ENCODE measurements at places on chromosomes 7 and 10.

GRCh38 chr10:78451592-78451991 is 417.9 kb downstream of the RPS24 start:
- no peak for DNase-seq

DNA sequence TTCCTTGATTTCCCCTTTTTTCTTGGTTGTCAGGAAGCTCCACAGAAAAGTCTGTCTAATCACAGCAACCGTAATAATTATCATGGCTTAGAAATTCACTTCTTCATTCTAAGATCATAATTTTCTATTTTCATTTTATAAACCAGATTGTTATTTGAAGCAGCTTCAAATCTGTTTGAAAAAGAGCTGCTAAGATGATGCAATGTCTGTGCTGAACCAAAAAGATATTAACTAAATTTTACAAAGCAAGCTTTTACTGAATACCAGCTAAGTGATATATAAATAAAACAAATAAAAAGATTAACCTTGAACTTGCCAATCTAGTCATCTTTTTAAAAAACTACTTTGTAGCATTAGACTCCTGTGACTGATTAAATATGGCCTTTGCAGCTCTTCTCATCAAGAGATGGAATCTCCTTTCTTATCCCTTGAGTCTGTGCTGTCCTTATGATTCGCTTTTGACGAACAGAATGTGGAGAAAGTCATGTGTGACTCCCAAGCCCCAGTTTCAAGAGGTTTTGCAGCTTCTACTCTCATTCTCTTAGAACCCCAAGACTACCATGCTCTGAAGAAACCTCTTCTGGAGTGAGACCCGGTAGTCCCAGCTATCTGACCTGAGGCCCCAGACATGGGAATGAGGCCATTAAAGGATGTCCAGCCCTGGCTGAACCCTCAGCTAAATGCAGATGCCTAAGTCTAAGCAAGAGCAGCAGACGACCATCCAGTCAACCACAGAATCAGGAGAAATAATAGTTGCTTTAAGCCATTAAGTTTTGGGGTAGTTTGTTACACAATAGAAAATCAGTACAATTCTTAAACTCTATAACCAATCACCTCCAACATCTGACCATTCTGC is 14.4 kb downstream of the NAMPT start:
- DNase-seq = no peak

- no peak for DNase-seq
Observed at GRCh38 chr10:58143944-58144343, 123.8 kb downstream of the IPMK start.

GRCh38 chr10:30389543-30389942 is 40.5 kb upstream of the MTPAP start:
- no peak for DNase-seq

DNA sequence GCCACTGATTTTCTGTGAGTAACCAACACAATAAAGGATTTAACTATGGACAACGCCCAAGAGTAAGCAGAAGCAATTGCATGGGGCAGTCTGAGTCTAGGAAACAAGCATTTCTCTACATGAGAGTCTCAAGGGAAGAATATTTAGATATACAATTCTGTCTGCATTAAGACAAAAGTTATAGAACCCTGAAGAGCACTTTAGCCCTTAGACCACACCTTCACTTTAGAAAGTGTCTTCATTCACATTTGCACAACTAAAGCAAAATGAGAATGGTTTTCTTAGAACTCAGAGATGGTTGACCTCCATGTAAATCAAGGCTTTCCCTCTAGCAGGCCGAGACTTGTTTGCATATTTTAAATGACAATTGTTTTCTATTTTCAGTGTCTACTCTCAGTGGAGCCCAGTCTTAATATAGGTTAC is 25.5 kb upstream of the TRIM24 start:
- DNase-seq = no peak

DNA sequence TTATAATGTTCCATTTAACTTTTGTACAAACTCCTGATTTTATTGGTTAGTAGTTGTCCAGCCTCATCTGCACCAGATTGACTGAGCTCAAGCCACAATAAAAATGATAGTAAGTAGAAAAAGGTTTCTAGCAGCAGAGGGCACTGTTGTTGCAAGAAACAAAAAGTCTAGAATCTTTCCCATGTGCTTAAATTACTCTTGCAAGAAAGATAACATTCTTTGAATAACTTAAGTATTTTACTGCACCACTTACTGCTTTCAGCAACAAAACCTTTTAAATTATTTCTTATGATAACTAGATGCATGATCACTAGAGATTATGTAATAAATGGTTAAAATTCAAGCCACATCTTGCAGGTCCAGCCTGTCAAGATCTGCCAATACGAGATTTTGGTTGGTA is 27.0 kb downstream of the LMOD2 start:
- no peak for DNase-seq

- no peak for DNase-seq
Observed at GRCh38 chr10:418226-418625, 271.2 kb downstream of the DIP2C start.

DNA sequence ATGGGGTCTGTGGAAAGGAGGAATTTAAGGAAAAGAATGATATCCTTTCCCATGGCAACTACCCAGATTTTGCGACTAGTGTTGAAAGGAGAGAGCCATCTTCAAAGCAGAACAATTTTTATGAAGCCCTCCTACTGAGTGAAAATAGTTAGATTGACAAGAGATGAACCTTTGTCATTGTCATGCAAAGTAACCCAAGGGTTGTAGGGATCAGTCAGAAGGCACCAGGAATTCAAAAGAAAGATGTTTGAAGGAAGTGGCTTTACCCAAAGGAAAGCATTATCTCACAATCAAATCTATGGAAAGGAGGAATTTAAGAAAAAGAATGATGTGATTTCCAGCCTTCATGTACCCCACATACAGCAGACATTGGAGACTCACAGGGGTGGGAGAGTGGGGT is 544.4 kb downstream of the IPMK start:
- no peak for DNase-seq

GRCh38 chr7:14048889-14049288 is 59.4 kb upstream of the ETV1 start:
- no peak for DNase-seq

- no peak for DNase-seq
Observed at GRCh38 chr10:44370731-44371248, 14.1 kb downstream of the CXCL12 start.

GRCh38 chr10:17880601-17881000 is 71.1 kb upstream of the SLC39A12 start:
- DNase-seq = no peak

- no peak for DNase-seq
Observed at GRCh38 chr10:23096802-23097549, 1.6 kb downstream of the MSRB2 start.

DNA sequence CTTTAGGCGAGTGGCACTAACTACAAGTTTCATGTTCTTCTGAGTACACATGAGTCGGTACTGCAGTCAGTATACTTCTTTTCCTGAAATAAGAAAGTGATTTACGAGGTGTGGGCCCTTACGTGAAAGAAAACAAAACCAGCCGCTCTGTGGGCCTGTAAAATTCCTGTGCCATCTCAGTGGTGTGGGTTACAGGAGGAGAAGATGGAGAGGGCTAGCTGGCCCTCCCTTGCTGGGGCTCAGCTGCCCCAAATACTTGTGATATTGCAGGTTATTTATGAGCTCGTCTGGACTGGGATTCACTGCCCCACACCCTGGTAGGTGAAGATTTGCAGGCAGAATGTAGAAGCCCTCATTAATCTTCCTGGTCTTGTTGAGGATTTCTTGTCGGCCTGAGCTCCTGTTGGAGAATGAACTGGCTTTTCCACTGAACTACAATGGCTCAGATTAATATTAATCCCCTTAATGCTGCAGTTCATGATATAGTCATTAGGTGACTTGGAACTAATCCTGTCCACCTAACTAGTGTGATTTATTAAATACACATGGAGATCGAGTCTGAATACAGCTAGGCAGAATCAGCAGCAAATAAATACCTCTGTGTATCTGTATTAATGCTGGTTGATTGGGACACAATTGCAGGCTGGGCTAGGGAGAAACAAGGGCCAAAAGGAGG is 68.0 kb downstream of the GBF1 start:
- DNase-seq = no peak

- no peak for DNase-seq
Observed at GRCh38 chr7:26328498-26329390, 37.1 kb downstream of the SNX10 start.

DNA sequence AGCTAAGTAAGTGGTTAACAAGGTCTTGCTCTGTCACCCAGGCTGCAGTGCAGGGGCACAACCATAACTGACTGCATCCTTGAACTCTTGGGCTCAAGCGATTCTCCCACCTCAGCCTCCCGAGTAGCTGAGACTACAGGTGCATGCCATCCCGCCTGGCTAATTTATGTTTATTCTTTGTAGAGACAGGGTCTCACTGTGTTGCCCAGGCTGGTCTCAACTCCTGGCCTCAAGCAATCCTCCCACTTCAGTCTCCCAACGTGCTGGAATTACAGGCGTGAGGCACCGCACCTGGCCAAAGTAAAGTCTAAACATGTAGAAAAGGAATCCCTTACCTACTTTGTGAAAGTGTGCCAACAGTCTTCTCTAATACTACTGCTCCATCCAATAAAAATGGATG is 17.9 kb downstream of the PARD3 start:
- DNase-seq = no peak

DNA sequence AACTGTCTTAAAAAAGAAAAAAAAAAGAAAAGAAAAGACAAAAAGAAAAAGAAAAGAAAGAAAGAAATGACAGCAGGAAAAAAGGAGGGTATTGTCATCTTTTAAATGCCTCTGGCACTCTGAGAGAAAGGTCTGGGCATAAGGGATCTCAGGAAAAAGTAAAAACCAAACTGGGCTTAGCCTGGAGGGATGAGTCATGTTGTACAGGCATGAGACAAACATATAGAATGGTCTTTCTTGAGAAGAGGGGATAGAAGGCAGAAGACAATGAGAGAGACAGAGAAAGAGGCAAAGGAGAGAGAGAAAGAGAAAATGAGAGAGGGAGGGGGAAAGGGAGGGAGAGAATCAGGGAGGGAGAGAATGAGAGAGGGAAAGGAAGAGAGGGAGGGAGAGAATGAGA is 32.3 kb upstream of the KCNMA1 start:
- no peak for DNase-seq

DNA sequence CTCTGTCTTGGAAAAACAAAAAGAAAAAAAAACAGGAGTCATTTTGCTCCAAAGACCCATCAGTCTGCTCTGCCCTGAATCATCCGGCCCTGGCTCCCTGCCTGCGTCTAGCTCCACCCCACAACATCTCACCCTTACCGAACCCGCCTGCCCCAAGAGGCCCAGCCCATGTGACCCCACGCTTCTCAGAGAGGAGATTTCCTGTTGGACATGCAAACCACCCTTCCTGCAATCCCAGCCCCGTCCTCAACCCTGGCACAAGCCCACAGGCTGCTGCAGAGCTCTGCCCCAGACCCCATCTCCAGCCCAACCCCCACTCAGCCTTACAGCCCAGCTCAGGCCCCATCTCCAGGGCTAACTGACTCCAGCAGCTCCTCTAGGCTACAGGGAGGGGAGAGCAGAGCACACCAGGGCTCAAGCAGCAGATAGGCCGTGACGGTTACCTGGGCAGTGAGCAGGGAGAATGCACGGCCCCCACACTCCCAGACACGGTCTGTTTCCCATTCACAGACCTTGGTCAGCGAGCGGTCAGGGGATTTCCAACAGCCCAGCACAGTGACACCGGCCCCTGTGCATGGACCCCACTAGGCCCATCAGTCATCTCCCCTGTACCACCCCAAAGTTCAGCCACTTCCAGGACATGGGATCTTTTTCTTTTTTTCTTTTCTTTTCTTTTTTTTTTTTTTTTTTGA is 69.9 kb upstream of the GTF2I start:
- no peak for DNase-seq

DNA sequence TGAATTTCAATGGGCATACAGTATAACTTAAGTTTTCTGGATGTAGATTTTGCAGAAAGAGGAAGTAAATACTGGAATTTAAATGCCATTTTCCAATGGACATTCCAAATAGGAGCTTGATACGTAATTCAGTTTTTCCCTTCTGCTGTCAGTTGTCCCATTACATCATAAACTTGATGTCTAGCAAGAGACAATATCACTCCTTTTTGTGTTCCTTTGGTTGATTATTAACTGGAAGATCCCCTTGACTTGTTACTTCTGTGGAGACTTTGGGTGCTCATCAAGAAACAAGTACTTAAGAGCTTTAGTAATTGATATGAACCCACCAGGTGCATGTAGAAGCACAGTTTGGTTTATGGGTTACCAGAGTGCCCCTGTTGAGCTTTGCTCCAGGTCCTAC is 116.1 kb downstream of the ST7 start:
- no peak for DNase-seq

DNA sequence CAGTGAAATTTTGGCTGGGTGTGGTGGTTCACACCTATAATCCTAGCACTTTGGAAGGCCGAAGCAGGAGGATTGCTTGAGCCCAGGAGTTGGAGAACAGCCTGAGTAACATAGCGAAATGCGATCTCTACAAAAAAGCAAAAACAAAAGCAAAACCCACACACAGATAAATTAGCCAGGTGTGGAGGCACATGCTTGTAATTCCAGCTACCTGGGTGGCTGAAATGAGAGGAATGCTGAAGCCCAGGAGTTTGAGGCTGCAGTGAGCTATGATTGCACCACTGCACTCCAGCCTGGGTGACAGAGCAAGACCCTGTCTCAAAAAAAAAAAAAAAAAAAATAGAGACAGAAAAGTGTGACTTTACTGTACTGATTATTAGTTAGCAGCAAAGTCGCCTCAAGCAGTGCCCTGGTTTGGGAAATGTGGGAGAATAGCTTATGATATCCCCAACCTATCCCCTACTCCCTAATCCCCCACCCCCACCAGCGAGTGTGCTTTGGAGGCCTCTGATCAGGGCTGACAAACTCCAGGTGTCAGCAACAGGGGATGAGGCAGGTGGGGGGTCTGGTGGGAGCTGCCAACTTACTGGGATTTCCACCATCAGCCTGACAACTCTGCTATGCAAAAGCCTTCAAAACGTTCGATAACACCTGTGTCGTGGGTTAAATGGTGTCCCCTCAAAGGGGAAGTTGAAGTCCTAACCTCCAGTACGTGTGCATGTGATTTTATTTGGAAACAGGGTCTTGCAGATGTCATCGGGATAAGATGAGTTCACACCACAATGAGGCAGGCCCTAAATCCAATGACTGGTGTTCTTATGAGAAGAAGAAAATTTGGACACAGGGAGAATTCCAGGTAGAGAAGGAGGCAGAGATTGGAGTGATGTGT is 124.7 kb upstream of the SDK1 start:
- no peak for DNase-seq

GRCh38 chr10:45224219-45224841 is 91.1 kb downstream of the OR13A1 start:
- no peak for DNase-seq

GRCh38 chr10:46299286-46299535 is 12.4 kb downstream of the ANTXRL start:
- no peak for DNase-seq

DNA sequence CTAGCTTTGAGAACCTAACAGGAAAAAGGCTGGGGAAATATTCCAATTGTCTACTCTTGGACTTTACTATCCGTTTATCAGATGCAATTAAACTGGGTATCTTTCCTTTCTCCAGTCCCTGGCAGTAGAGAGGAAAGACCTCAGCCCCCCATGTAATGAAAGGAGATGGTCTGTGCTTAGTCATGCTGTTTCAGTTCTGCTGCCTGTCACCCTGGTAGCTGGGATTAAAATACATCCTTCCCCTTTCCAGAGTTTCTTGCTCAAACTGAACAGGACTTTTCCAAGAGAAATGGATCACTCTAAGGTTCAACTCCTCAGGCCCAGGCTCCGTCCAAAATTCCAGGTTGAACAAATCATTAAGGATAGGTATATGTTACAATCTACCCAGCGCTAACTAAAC is 202.9 kb downstream of the PTEN start:
- no peak for DNase-seq

GRCh38 chr10:16953270-16953669 is 136.0 kb upstream of the RSU1 start:
- no peak for DNase-seq
